ENCODE measurements at places on chromosomes 3 and 15.

DNA sequence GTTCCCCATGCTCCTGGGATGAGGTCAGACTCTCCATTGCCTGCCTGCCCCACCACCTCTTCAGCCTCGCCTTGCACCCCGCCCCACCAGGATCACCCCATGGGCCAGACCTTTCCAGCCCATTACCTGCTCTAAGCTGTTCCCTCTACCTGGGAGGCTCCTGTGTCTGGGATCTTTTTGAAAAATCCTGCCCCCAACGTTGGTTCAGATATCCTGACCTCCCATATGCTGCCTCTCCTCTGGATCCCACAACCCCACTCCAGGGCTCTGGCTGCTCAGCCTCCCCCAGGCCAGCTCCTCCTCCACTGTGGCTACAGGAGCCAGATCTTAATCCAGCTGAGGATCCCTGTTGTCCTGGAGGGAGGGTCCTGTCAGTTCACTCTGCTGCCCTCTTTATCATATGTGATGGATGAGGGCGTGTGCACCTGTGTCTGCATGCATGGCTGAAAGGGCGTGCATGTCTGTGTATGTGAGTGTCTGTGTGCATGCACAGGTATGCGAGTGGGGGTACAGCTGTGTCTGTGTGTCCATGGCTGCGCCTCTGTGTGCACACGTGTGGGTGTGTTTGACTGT, 21.7 kb upstream of the ALAS1 start:
- DNase-seq = no peak

DNA sequence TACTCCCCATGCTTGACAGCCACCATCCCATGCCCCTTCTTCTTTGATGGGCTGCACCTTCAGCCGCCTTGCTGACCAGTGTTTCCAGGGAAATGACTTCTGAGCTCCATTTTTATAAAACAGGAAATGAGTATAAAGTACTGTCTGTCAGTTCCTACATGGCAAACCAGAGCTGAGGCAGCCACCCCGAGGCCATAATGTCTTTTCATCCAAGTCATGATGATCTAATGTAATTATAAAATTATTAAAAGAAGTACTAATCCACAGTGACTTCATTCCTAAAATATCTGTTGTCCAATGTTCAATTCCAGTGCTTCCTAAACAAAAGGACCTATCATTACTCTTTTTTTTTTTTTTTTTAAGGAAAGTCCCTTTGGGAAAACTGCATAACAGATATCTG, 75.2 kb upstream of the HERC1 start:
- DNase-seq = no peak

DNA sequence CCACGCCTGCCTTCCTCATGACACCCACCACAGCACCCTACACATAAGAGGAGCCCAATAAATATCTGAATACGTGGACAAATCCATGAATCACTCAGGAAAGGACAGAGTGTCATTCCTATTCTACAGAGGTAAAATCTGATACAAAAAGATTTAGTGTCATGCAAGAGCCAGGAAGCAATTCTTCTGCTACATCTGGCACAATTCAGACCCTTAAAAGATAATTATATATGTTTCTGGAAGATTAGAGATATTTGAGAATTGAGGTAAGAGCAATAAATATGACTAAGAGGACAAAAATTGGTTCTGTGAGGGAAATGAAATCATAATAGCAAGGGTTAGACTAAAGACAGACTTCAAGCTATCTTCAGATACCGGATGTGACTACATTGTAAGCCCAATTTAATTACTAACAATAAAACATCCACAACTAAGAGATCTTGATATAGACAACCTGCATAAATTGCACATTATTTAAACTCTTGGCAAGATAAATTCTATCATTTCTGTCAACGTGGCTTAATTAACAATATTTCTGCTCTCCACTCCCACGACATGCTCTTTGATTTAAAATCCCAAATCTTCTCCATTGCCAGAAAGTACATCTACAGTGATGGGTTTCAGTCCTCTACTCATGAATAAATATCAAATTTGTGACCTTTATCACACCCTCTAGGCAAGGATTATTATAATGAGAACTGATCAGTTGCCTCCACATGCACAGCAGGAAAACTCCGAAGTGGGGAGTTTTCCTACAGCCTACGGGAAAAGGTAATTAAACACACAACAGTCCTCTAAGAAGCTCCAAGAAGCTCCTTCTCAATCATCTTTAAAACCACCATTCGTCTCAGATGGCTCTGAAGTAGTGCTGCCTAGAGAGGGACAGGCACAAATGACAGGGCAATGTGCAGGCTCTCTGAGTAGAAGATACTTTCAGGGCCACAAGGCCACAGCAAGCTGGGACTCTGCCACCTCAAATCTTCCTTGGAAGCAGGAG, 32.6 kb downstream of the MB21D2 start:
- no peak for DNase-seq

DNA sequence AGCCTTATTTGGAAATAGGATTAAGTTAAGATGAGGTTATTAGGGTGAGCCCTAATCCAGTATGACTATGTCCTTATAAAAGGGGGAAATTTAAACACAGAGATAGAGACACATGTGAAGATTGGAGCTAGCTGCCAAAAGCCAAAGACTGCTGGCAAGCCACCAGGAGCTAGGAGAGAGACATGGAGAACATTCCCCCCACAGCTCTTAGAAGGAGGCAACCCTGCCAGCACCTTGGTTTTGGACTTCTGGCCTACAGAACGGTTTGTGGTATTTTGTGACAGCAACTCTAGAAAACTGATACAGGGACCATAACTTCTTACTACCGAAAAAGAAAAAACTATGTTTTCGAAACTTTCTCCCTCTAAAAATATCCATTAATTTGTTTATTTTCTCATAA, 245.3 kb upstream of the RARB start:
- DNase-seq = no peak

DNA sequence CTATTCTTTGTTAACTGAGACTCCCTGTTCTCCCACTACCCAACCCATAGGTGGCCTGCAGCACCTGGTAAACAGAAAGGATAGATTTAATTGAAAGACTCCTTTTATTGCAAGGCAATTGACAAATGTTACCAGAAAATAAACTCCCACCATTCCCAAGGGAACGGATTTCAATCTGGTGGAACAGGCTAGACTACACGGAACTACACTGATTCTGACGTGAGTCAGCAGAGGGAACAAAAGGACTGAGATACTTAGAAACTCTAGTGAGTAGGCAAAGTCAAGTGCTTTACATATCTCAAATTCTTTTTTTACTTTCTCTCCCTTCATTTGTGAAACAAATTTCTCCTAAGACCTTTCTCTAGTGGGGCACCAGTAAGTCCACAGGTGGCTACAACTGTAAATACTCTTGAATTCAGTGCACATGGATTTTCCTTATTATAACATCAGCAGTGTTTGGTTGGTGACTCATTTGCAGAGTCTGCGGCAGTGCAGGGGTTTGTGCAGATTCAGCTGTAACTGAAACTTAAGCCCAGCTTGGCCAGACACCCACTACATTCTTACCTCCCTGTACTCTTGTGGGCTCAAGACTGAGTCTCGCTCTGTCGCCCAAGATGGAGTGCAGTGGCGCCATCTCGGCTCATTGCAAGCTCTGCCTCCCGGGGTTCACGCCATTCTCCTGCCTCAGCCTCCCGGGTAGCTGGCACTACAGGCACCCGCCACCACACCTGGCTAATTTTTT, 34.3 kb upstream of the PLSCR2 start:
- DNase-seq = no peak

GRCh38 chr3:859135-859534, 233.7 kb upstream of the CNTN6 start:
- DNase-seq = no peak

DNA sequence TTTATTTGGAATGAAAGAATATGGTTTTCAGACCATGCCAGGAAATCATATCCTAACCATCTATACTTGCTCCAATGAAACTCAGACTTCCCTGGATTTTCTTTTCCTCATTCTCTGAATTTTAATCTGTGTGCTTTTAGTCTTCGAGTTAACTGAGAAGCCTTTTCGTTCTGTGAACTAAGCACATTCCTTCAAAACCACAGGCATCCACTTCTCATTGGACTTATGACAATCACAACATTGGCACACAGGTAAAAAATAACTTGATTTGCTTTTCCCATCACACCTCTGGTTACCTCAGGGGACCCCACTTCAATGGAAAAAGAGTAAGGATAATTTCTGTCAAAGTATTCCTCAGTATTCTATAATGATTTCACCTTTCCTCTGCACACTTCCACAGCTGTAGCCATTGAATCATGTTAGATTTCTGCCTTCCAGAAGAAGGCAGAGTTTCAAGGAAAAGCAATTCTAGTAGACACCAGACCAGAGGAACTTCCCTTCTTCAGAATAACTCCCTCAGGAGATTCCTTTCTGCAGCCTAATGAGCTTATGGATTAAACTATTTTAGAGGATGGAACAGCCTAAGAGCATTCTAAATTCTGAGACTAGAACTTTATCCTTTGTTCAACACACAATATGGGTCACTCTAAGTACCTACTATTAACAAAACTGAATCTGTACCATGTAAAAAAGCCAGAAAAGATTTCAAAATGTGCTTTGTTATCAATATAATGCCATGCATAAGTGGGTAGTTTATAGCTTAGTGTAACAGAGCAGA, 15.9 kb downstream of the COMMD2 start:
- peak; percentile 7 for DNase-seq

DNA sequence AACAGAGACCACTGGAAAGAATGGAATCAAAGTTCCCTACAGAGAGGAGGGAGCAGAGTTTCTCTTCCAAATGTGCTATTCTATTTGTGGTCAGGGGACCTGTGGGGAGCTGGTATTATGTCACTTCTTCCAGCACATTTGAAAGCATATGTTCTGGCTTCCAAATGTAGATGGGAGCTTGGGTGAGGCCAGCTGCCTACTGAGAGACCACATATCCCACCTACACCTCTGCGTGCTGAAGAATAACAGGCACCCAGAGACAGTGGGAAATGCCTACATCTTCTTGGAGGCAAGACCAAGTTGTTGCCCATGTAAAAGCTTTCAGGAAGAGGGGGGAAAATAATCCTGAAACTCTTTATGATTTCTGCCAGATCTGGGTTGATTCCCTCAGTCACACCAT, 286.8 kb upstream of the UMPS start:
- DNase-seq = no peak

DNA sequence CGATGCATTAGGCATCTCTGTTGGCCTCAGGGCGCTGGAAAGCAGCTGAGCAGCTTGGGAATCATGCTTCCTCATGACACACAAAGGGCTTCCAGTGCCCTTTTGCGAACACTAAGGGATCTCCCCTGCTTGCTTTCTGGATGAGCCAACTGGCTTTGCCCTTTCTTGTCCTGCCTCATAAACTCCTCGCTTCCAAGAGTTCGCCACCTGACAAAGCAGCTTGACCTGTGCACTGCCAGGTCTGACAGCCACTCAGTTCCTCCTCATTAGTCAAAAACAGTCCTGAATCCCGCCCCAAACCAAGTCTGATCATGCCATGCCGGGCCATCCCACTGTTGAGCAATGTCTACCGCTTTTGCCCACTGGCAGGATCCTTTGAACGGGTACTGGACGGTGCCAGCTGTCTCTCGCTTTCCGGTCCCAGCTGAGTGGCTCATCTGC, 265.4 kb upstream of the LYSMD4 start:
- DNase-seq = no peak

DNA sequence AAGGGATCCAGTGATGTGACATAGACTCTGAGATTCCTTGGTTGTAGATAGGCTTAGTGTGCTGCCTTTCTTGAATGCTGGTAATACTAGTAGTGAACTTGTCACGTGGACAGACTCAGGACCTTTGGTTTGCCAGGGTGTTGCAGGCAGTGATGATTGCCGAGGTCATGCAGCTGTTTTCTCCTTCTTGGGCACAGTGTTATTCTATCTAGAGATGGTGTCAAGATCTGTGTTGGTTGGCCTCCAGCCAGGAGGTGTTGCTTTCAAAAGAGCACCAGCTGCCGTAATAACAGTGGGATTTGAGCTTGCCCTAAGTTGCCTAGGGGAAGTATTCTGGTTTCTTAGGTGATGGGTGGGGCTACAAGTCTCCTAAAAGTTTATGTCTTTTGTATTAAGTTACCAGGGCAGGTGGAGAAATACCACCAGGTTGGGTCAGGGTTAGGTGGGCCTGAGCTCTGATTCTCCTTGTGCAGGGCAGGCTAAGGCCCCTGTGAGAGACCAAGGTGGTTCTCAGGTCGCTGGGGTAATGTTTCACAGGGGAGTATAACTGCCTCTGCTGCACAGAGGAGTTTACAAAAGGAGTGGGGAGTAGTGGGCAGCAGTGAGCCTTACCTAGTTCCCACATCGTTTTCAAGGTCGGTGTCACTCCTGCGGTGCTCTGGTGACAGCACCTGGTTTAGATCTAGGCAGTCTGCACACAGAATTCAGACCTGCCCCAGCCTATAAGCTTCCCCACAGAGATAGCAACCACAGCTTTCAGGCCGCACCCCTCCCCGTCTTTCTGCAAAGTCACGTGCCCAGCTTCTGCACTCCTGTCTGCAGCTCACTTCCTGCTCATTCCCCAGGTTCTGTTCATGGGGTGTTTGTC, 350.3 kb downstream of the DOCK3 start:
- peak; percentile 5 for DNase-seq

DNA sequence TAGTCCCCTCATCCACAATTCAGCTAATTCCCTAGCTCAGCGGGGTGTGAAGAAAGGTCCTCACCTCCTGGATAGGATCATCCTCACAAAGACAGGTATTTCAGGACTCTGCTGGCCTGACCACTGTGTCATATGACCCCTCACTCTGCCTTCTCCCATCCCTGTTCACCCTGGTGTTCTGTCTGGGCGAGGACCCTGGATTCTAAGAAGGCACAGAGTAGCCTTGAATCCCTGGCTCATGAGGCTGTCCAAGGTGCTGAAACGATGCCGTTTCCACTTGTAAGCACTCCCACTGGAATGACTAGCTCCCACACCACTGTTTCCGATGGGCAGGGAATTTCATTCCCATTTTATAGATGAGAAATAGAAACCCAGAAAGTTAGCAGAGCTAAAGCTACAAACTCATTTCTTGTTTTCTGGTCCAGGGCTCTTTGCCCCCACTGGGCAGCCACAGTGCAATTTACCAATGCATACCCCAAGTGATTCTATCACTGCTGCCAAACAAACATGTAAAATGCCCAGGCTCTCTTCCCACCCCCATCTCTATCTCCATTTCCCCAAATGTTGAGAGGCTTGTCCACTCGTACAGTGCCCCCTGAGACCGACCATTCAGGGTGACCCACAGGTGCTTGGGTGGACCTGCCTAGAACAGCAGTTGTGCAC, 83.2 kb downstream of the RAB11A start:
- peak; percentile 82 for DNase-seq

GRCh38 chr3:143775459-143775858, 72.8 kb downstream of the SLC9A9 start:
- DNase-seq = peak; percentile 77

DNA sequence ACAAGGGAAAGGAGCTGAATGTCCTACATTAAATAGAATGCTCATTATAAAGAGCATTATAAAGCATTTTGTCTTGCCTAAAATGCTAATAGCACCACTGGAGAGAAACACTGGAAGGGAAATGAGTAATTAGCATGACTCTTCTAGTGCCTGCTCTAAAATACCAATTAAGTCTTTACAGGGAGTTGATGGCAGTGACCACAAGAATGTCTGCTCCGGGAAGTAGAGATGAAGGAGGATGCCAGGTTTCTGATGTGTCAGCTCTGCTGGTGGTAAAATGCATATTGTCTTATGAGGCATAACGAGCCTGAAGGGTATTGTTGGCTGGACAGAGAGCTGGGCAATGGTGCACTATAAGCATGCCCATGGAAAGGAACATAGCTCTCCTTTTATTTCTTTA, 49.5 kb downstream of the MYLK start:
- no peak for DNase-seq

- no peak for DNase-seq
Measured at GRCh38 chr3:20052851-20053250, 12.6 kb downstream of the KAT2B start.

- no peak for DNase-seq
Measured at GRCh38 chr3:65924762-65925161, 114.0 kb downstream of the MAGI1 start.
